Upper lobe of right lung (tissue), 1 donor: ENCODE measurements at places on chromosomes 6 and 20.

DNA sequence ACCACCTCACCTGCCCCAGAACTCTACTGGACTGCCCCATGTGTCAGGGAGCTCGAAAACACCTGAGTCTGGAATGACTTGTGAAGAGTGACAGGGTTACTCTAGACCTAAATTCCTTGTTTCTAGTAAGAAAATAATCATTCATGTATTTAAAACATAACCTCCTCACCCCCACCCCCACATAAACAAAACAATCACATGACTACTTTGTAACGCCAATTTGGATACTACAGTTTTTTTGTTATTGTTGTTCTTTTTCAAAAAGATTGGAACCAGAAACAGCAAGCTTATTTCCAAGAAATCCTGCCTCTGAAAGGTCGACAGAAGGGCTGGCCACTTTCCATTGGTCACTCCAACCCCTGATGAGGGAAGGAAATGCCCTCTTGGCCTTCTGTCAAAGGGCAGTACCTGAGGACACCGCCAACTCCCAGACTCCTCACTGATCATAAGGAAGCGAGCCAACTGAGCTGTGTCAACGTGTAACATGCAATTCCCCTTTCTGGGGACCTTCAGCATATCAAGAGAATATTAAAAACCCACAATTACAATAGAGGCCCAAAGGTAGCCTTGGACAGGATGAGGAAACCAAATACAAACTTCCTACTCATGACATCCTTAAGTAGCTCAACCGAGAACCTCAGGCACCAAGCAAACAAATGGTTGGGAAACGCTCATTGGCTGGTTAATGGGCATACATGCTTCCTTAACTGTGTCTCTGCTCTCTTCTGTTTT lies 2.6 kb downstream of the MCUR1 start:
- H3K27ac ChIP-seq = peak overlapping the region; percentile 34
- H3K27me3 ChIP-seq = no peaks in the 10 kb centered on the region
- peaks cover 39% of the 10 kb centered on the region for H3K4me1 ChIP-seq
- DNase-seq = no peak
- H3K4me3 ChIP-seq = peak overlapping the region; percentile 5

DNA sequence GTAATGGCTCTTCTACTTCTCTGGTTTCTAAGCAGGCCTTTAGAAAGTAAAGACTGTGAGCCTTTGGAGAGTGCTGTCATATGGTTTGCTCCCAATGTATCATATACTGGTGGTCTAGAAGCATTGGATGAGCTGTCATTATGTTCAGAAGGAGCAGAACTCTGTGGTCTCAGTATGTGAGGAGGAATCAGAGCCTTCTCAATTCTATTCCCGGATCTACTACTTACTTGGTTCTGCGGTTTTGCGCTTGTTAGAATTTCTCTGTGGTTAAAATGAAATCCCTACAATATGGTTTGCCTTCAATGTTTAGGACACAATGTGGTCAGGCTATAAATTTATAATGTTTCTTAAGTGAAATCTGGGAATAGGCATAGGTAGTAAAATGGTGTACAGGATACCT lies 64.6 kb downstream of the RWDD2A start:
- no peak overlapping the region for H3K4me3 ChIP-seq
- H3K27ac ChIP-seq = no peak overlapping the region
- H3K36me3 ChIP-seq = no peaks in the 10 kb centered on the region
- DNase-seq = no peak
- no peaks in the 10 kb centered on the region for H3K27me3 ChIP-seq

GRCh38 chr20:11394145-11394833 lies 523.4 kb upstream of the BTBD3 start:
- no peaks in the 10 kb centered on the region for H3K4me1 ChIP-seq
- no peaks in the 10 kb centered on the region for H3K36me3 ChIP-seq
- no peaks in the 10 kb centered on the region for H3K27me3 ChIP-seq
- H3K27ac ChIP-seq = no peak overlapping the region

GRCh38 chr6:36139431-36139830 lies 9.1 kb downstream of the MAPK13 start:
- peaks cover 29% of the 10 kb centered on the region for H3K36me3 ChIP-seq
- H3K27ac ChIP-seq = no peak overlapping the region
- H3K4me1 ChIP-seq = no peaks in the 10 kb centered on the region

GRCh38 chr6:13175759-13176158 lies 152.6 kb downstream of the TBC1D7 start:
- H3K36me3 ChIP-seq = no peaks in the 10 kb centered on the region
- H3K4me3 ChIP-seq = no peak overlapping the region
- no peak for DNase-seq
- H3K27ac ChIP-seq = no peak overlapping the region

DNA sequence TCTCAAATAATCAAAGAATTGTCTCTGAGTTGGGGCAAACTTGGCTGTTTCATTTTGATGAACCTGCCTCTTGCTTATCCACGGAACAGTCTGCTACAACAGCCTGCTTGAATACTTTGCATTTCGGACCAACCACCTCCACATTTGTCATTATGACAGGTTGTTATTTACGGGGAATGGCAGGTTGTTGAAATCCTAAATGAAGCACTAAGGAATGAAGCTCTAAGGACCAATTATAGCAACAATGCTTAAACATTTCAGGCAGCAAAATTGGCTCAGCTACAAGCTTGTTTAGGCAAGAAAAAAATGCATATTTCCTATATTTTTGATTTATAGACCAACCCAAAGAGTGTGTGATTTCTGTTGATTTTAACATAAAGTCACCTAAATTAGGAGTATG lies 84.5 kb downstream of the MAP3K7 start:
- no peaks in the 10 kb centered on the region for H3K27me3 ChIP-seq
- no peak overlapping the region for H3K27ac ChIP-seq
- no peaks in the 10 kb centered on the region for H3K4me1 ChIP-seq
- no peak for DNase-seq

DNA sequence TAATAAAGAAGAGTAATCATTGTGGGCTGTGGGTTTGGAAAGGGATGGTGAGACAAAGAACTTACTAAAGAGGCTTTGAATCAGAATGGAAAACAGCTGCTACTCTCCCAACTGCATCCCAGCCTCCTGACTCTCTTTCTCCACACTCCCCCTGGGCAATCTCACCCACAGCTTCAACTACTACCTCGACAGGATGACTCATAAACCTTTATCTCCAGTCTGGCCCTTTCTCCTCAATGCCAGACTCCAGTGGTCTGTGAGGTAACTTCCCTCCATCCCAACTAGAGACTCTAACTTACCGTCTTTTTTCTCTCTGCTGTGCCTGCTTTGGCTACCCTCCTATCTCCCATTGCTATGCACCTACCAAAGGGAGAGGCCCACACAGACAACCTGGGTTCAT lies 135.3 kb upstream of the RREB1 start:
- no peaks in the 10 kb centered on the region for H3K36me3 ChIP-seq
- H3K4me1 ChIP-seq = no peaks in the 10 kb centered on the region
- no peak overlapping the region for H3K27ac ChIP-seq
- no peaks in the 10 kb centered on the region for H3K27me3 ChIP-seq
- H3K4me3 ChIP-seq = no peak overlapping the region

DNA sequence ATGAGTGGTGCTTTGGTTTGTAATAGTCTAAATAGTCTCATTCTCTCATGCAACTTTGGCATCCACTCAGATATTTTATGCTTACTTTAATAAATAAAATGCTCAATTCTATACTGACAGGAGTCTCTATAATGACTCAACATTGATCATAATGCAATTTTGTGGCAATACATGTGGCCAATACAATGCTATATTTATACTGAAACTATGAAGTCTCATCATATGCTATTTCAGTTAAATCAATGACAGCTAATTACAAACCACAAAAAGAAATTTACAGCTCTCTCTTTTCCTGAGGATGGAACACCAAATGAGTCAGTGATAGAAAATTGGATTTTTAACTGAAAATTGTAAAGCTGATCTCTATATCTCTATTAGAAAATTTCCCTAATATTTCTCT lies 77.1 kb downstream of the WASF1 start:
- no peaks in the 10 kb centered on the region for H3K27me3 ChIP-seq
- DNase-seq = no peak
- H3K27ac ChIP-seq = no peak overlapping the region
- no peak overlapping the region for H3K4me3 ChIP-seq
- H3K36me3 ChIP-seq = no peaks in the 10 kb centered on the region
- H3K4me1 ChIP-seq = peaks cover 6% of the 10 kb centered on the region
